Activated CD4-positive, alpha-beta T cell treated with anti-CD3 and anti-CD28 coated beads for 36 hours (primary cell): ENCODE measurements at places on chromosomes 16 and 17. TPM values are rescaled to one million over a fixed set of nuclear protein-coding genes. Genes with fewer than 3 reads are reported as not detected.

- peaks cover 15% of the 10 kb centered on the region for H3K36me3 ChIP-seq
- H3K27me3 ChIP-seq: no peaks in the 10 kb centered on the region
- H3K4me3 ChIP-seq: no peak overlapping the region
- no peak for DNase-seq
Observed at GRCh38 chr17:67183531-67183930, 61.5 kb downstream of the HELZ start.

GRCh38 chr16:77692612-77693011 lies 29.7 kb upstream of the NUDT7 start:
- no peaks in the 10 kb centered on the region for H3K36me3 ChIP-seq
- no peak for DNase-seq
- no peak overlapping the region for H3K4me3 ChIP-seq

DNA sequence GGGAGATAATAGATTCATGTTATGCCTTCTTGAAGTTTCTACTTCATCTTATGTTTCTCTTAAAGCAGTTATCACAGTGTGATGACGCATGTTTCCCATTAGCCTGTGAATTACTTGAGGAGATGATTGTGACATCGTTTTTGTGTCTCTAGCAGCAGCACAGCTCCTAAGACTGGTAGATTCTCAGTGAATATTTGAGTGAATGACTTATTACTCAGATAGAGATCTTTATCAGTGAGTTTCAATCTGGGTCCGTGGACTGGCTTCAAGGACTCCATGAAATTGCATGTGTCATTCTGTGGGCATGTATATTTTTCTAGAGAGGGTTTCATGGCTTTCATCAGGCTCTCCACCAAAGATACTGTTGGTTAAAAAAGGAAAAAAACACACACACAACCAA lies 29.9 kb downstream of the YPEL2 start:
- H3K4me1 ChIP-seq: peaks cover 72% of the 10 kb centered on the region
- peak; percentile 46 for DNase-seq
- H3K36me3 ChIP-seq: peaks cover 13% of the 10 kb centered on the region
- H3K27me3 ChIP-seq: no peaks in the 10 kb centered on the region
- H3K27ac ChIP-seq: peak overlapping the region; percentile 96

DNA sequence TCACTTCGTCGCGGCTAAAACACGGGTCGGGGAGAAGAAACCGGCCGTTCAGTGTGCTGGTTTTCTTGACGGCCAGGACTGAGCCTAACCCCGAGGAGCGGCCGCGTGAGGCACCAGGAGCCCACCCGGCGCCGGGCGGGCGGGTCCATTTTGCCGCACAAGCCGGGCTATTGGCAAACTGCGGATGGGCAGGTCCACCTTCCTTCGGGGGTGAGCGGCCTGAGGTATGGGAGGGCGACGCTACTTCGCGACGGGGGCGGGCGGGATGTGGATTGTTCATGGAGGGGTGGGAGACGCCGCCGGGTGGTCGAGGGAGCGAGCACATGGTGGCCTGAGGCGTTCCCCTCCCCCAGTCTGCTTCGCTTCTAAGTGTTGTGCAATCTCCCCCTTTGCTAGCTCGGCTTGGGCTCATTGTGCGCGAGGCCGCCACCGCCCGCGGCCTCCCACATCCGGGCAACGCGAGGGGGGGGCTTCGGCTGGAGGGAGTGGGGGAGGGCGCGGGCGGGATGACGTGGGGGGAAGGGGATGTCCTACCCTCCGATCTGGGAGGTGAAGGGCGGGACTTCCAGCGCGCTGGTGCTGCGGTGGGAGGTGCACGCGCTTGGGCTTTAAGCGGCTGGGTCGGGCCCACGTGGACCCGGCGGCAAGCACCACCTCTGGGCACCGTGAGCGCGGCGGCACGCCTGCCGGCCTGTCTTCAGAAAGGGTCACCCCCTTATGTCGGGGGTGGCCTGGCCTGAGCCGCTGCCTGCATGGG lies 5.9 kb upstream of the CD68 start:
- DNase-seq: peak; percentile 96
- H3K4me1 ChIP-seq: peaks cover 58% of the 10 kb centered on the region
- peak overlapping the region; percentile 94 for H3K4me3 ChIP-seq
- H3K27me3 ChIP-seq: no peaks in the 10 kb centered on the region
- H3K36me3 ChIP-seq: peaks cover 82% of the 10 kb centered on the region

DNA sequence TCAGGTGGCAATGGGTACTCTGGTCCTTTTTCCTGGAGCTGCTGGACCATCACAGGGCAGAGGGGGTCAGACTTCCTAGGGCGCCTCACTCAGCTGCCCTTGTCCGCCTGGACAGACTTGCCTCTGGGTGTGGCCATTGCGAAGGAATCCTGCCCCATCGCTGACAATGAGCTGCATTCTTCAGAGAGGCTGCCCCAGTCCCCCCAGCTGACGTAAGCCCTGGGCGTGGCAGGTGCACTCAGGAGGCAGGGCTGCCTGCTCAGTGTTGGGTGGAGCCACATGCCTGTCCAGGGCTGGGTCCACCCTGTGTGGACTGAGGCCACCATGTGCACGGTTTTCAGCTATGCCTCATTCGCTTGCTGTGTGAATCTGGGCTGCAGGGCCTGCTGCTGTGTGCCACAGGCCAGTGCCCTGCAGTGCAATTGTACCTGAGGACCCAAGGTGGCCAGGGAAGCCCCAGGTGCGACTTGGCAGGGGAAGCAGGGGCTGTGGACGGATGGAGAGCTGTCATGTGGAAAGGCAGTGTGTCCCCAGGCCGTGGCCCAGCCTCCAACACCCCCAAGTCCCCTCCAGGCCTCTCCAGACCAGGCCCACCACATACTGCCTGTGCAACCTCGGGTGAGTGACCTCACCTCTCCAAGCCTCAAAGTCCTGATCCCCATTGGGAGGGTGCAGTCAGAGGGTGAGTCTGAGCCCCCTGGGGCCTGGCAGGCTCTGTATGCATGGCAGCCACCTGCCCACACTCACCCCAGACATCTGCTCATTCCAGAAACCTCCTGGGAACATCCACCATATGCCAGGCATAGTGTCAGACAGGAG lies 14.0 kb upstream of the MPRIP start:
- H3K4me1 ChIP-seq: no peaks in the 10 kb centered on the region
- no peaks in the 10 kb centered on the region for H3K36me3 ChIP-seq
- H3K4me3 ChIP-seq: no peak overlapping the region
- no peak overlapping the region for H3K27ac ChIP-seq
- no peak for DNase-seq
- no peaks in the 10 kb centered on the region for H3K27me3 ChIP-seq

DNA sequence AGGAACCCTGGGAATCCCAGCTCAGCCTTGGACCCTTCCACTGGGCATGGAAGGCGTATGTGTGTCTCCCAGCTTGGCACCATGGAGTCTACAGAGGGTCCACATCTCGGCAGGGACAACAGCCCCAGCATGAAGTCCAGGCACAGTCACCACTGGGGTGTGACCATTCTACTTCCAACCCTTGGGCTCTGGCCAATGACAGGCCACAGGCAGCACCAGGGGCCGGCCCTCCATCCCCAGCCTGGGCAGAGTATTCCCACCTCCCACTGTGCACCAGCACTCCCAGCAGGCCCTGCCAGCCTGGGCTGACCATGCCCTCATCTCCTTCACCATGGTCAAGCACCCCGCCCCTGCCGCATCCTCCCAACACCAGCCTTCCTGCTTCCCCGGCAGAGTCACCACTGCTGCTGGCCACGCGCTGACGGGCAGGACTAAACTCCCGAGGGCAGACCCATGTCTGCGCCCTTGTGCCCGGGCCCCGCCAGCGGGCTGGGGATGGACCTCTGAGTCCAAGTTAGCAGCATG lies 9.5 kb upstream of the PPP1R27 start:
- H3K4me1 ChIP-seq: no peaks in the 10 kb centered on the region
- H3K27me3 ChIP-seq: no peaks in the 10 kb centered on the region
- peaks cover 37% of the 10 kb centered on the region for H3K36me3 ChIP-seq
- H3K27ac ChIP-seq: no peak overlapping the region
- H3K4me3 ChIP-seq: no peak overlapping the region
- no peak for DNase-seq

- peak; percentile 88 for DNase-seq
- H3K4me1 ChIP-seq: peaks cover 19% of the 10 kb centered on the region
- H3K27ac ChIP-seq: peak overlapping the region; percentile 93
- H3K4me3 ChIP-seq: peak overlapping the region; percentile 83
Observed at GRCh38 chr16:89216315-89217137, 977 bp upstream of the ZNF778 start.

DNA sequence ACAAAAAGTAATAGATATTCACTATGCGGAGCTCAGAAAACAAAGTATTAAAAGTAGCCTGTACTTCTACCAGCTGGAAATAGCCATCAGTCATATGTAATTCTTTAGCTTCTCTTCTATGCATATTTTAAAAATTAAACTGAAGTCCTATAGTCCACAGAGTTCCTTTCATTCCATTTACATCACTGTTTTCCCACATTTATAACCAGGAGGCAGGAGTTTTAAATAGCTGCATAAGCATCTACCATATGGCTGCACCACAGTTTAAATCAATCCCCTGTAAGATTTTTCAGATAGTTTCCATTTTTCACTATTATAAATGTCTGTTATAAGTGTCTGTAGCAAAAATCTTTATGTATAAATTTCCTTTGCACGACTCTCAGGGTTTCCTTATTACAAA lies 45.1 kb downstream of the ZFHX3 start:
- no peak for DNase-seq
- no peak overlapping the region for H3K4me3 ChIP-seq
- H3K27me3 ChIP-seq: no peaks in the 10 kb centered on the region
- H3K36me3 ChIP-seq: no peaks in the 10 kb centered on the region
- no peak overlapping the region for H3K27ac ChIP-seq

- DNase-seq: peak; percentile 50
- H3K27ac ChIP-seq: no peak overlapping the region
- H3K4me3 ChIP-seq: no peak overlapping the region
- H3K4me1 ChIP-seq: no peaks in the 10 kb centered on the region
- H3K27me3 ChIP-seq: peaks cover 4% of the 10 kb centered on the region
Observed at GRCh38 chr17:42937712-42938596, 26.3 kb downstream of the AARSD1 start.

EME1 gene
- total RNA-seq: 40.8 TPM

MSL1 gene
- total RNA-seq: 89.6 TPM

KCNAB3 gene
- total RNA-seq: 6.6 TPM

KLHL10 gene
- total RNA-seq: 0.21 TPM
